ENCODE measurements at places on chromosomes 4 and X.

- H3K27me3 ChIP-seq = no peaks in the 10 kb centered on the region
- no peak overlapping the region for H3K27ac ChIP-seq
- H3K36me3 ChIP-seq = no peaks in the 10 kb centered on the region
- H3K4me3 ChIP-seq = no peak overlapping the region
- DNase-seq = no peak
These were observed 16.6 kb downstream of the NFKB1 start for GRCh38 chr4:102517753-102518152.

DNA sequence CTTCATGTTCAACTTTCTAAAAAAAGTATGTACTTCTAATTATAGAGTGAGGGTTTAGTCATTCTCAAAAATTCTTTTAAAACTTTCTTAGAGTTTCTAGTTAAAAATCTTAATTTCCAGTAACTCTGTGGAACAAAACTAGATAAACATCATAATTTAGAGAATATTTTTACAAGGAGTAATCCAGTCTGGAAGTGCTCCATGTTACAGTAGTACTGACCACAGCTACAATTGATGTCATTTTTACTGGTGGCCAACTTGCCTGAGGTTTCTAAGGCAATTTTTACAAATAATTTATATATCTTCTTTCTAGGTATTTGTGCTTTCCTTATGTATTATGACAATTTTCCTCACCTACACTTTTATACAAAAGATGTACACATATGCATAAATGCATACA, 490.4 kb downstream of the CENPC start:
- no peak overlapping the region for H3K27ac ChIP-seq
- no peaks in the 10 kb centered on the region for H3K4me1 ChIP-seq
- no peak overlapping the region for H3K4me3 ChIP-seq
- no peaks in the 10 kb centered on the region for H3K27me3 ChIP-seq

DNA sequence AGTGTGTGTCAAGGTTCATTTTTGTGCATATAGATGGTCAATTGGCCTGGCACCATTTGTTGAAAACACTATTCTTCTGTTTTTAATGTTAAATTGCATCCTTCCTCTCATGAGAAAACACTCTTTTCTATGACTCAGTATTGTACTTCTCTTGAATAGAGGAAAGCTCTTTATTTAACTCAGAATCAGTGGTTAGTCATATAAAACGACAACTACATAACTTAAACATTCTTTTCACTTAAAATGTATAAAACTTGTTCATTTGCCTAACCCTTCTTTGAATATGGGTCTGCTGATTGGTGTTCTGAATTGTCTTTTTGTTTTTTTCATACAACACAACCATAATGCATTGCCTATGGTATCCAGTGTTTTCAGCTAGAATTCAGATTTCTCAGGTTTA, 17.2 kb upstream of the MRPL1 start:
- H3K4me1 ChIP-seq = no peaks in the 10 kb centered on the region
- no peak overlapping the region for H3K27ac ChIP-seq
- no peaks in the 10 kb centered on the region for H3K36me3 ChIP-seq
- DNase-seq = no peak
- H3K27me3 ChIP-seq = no peaks in the 10 kb centered on the region
- no peak overlapping the region for H3K4me3 ChIP-seq

DNA sequence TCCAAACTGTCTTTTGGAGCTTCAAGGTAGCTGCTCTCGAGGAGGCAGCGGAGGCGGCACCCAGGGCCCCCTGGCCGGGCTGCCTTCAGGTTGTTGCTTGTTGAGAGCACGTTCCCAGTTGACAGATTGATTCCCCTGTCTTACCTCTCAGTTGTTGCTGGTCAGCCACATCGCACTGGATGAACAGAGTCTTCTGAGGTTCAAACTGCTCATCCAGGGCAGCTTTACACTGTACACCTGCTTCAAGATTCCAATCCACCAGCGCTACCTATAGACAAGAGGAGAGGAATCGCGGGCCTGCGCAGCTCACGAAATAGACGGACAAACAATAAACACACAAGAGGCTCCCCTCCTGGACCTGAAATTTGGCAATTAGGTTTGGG, 497 bp downstream of the HPGD start:
- H3K27me3 ChIP-seq = no peaks in the 10 kb centered on the region
- no peaks in the 10 kb centered on the region for H3K4me1 ChIP-seq
- no peak overlapping the region for H3K27ac ChIP-seq
- peak overlapping the region; percentile 43 for H3K4me3 ChIP-seq
- peak; percentile 24 for DNase-seq

- H3K27ac ChIP-seq = no peak overlapping the region
- no peak for DNase-seq
- peaks cover 3% of the 10 kb centered on the region for H3K4me1 ChIP-seq
- no peaks in the 10 kb centered on the region for H3K27me3 ChIP-seq
- no peak overlapping the region for H3K4me3 ChIP-seq
- no peaks in the 10 kb centered on the region for H3K36me3 ChIP-seq
These were observed 87.1 kb downstream of the TSPAN5 start for GRCh38 chr4:98571161-98571786.

DNA sequence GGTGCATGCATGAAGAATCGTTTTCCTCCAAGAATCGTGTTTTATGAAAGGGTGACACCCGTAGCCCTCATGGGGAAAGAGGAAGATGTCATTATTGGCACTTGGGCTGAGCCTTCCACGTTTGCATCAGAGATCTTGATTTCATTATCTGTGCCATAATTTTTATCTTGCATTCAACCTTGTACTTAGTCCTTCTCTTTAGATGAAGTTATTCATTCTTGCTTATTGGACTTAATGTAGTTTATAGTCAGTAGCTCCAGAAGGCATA, 66.8 kb downstream of the GAB1 start:
- no peaks in the 10 kb centered on the region for H3K27me3 ChIP-seq
- H3K4me3 ChIP-seq = no peak overlapping the region
- DNase-seq = no peak
- H3K36me3 ChIP-seq = no peaks in the 10 kb centered on the region
- H3K27ac ChIP-seq = no peak overlapping the region

DNA sequence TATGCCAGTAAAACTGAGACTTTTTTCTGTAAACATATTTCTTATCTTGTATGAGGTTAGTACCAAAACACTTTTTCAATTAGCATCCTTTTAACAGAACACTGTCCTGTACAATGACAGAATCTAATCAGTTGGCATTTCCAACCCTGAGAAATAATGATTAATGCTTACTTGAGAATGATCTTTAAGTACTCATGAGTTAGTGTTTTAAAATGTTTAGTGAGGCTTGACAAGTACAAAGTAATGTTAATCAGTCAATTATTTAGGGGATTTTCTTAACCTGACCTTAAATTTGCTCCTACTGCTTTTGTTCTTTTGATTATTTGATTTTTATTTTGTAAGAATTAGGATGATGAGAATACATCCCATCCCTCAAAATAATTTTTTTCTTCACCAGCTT, 496.5 kb downstream of the RPA4 start:
- no peak overlapping the region for H3K4me3 ChIP-seq
- H3K27me3 ChIP-seq = no peaks in the 10 kb centered on the region
- no peak overlapping the region for H3K27ac ChIP-seq
- no peaks in the 10 kb centered on the region for H3K4me1 ChIP-seq
- no peak for DNase-seq

DNA sequence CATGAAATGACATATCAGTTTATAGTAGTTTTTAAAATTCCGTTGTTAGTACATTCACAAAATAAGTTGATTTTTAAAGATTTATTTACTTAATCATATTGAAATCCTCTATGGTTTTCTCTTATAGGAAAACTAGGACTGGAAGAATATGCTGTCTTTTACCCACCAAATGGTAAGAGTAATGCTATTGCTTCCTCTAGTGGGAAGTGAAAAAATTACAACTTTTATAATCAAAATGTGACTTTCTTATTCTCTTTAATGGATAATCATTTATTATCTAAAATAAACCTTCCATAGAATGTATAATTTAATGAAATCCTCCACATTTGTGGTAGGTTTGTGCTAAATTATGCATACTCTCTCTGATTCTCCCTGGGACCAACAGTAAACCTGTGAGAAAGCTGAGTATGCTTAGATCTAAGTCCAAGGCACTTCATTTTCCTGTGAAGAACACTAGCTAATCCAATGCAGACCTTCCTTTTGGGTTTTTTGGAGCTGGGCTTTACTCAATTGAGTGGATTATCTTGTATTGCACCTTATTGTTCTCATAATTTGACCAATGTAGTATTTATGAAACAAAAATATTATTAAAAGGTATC, 136.2 kb downstream of the TBC1D19 start:
- no peak for DNase-seq
- no peak overlapping the region for H3K4me3 ChIP-seq
- H3K4me1 ChIP-seq = no peaks in the 10 kb centered on the region
- no peaks in the 10 kb centered on the region for H3K36me3 ChIP-seq

- no peaks in the 10 kb centered on the region for H3K27me3 ChIP-seq
- no peak overlapping the region for H3K27ac ChIP-seq
- no peak overlapping the region for H3K4me3 ChIP-seq
- peaks cover 5% of the 10 kb centered on the region for H3K4me1 ChIP-seq
These were observed 4.8 kb downstream of the CAPN6 start for GRCh38 chrX:111265486-111265885.

DNA sequence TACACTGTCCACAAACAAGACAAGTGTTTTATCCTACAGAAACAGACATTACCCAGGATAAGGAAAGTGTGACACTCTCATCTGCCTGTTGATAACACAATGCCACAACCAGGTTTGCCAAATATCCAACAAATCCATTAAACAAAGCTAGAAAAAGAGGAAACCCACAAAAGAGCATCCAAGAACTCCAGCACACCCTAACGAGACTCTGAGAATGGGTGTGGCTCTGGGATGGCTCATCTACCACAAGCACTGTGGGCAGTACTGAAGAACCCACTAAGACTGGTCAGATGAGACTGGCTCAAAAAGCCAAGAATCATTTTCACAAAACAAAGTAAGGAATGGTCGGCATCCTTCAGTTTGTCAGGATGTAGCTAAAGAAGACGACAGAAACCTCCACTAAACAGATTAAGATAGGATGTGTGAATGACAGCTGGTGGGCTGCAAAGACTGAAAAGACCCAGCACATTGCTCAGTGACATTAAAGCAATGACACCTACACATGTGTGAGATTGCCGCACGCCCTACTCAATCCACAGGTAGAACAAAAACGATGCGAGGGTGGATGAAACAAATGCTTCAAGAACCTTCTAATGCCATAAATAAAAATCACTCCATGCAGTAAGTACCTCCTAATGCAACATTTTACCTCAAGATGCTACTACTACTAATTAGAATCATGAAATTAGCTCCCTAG, 14.7 kb downstream of the ATP8A1 start:
- H3K4me1 ChIP-seq = peaks cover 8% of the 10 kb centered on the region
- no peaks in the 10 kb centered on the region for H3K36me3 ChIP-seq
- no peak for DNase-seq
- H3K27ac ChIP-seq = no peak overlapping the region

DNA sequence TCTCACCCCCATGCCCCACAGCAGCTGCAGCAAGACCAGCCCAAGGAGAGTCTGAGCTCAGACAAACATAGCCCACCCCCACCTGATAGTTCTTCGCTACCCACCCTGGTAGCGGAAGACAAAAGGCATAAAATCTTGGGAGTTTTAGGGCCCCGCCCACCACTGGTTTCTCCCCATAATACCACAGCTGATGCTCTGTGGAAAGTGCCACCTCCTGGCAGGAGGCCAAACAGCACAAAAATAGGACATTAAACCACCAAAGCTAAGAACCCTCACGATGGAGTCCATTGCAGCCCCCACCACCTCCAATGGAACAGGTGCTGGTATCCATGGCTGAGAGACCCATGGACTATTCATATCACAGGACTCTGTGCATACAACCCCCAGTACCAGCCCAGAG, 226.7 kb downstream of the SNCA start:
- no peak for DNase-seq
- H3K27me3 ChIP-seq = no peaks in the 10 kb centered on the region
- no peaks in the 10 kb centered on the region for H3K4me1 ChIP-seq
- no peaks in the 10 kb centered on the region for H3K36me3 ChIP-seq
- no peak overlapping the region for H3K27ac ChIP-seq
- H3K4me3 ChIP-seq = no peak overlapping the region

GRCh38 chr4:80144676-80145470, 52.4 kb upstream of the PRDM8 start:
- no peak overlapping the region for H3K4me3 ChIP-seq
- H3K36me3 ChIP-seq = no peaks in the 10 kb centered on the region
- DNase-seq = peak; percentile 2
- H3K27ac ChIP-seq = no peak overlapping the region

- no peak overlapping the region for H3K4me3 ChIP-seq
- no peaks in the 10 kb centered on the region for H3K27me3 ChIP-seq
- H3K36me3 ChIP-seq = no peaks in the 10 kb centered on the region
- no peak for DNase-seq
- peaks cover 2% of the 10 kb centered on the region for H3K4me1 ChIP-seq
These were observed 174.9 kb upstream of the PCDH18 start for GRCh38 chr4:137707102-137707620.

- no peak within 1 kb of the TSS for H3K4me3 ChIP-seq
- no peaks in the 10 kb centered on the region for H3K36me3 ChIP-seq
- no peak within 1 kb of the TSS for H3K27ac ChIP-seq
- no peak for DNase-seq
- H3K27me3 ChIP-seq = no peaks in the 10 kb centered on the region
These were observed at the start of gene NAA11 for GRCh38 chr4:79325864-79326328. NAA11 (minus strand) TSS chr4:79326061; CDS start chr4:79325877, 184 bp downstream.

DNA sequence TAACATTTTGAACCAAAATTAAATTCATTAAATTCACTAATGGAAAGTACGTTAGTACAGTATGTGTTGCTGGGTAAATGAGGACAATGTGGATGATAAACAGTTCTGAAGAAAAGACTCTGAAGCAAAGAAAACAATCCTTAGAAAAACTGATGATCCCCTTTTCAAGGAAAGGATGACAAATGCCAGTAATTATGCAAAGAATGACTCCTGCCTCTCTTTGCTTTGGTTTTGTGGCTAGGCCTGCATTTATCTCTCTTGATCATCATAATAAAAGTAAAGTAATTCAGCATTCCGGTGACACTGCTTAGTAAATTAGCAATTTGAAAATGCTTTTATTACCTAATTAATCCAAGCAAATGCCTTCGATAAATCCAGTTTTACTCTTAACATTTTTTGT, 652.2 kb upstream of the DIPK2B start:
- no peak overlapping the region for H3K4me3 ChIP-seq
- DNase-seq = no peak
- H3K4me1 ChIP-seq = peaks cover 4% of the 10 kb centered on the region
- no peak overlapping the region for H3K27ac ChIP-seq
- peaks cover 10% of the 10 kb centered on the region for H3K36me3 ChIP-seq
- no peaks in the 10 kb centered on the region for H3K27me3 ChIP-seq

DNA sequence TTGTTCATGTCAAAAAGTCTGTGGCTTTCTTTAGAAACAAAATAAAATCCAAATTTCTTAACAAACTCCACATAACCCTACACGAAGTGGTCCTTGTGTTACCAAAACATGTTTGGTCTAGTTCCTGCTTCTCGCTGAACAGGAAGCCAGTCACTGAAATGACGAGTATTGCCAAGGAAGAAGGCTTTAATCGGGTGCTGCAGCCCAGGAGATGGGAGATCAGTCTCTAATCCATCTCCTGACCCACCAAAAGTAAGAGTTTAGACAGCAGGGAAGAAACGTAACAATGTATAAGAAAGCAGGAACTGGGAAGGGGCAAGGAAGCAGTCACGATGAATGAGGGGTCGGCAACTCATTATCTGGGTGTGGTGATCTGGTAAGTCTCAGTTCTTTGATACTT, 144.6 kb upstream of the MAP9 start:
- no peak overlapping the region for H3K4me3 ChIP-seq
- H3K27me3 ChIP-seq = no peaks in the 10 kb centered on the region
- H3K27ac ChIP-seq = no peak overlapping the region
- H3K36me3 ChIP-seq = no peaks in the 10 kb centered on the region
- no peaks in the 10 kb centered on the region for H3K4me1 ChIP-seq
